ENCODE measurements at places on chromosomes 5 and 9.
A peak's percentile ranks its signal among the peaks of the same experiment; 100 is the strongest.

- DNase-seq = no peak
Observed at GRCh38 chr5:107213025-107213424, 457.7 kb downstream of the EFNA5 start.

GRCh38 chr9:3040761-3041160 is 196.9 kb upstream of the PUM3 start:
- no peak for DNase-seq

- no peak for DNase-seq
Observed at GRCh38 chr5:10573487-10574145, 9.7 kb downstream of the ANKRD33B start.

- no peak for DNase-seq
Observed at GRCh38 chr5:150945947-150946346, 41.2 kb upstream of the ZNF300 start.

- no peak for DNase-seq
Observed at GRCh38 chr5:141001844-141002604, 35.7 kb downstream of the PCDHAC2 start.

GRCh38 chr5:42599106-42599505 is 157.5 kb upstream of the CCDC152 start:
- no peak for DNase-seq

GRCh38 chr9:79674052-79674777 is 102.5 kb downstream of the TLE4 start:
- no peak for DNase-seq

- no peak for DNase-seq
Observed at GRCh38 chr5:16461782-16462181, 3.8 kb downstream of the ZNF622 start.

- DNase-seq = no peak
Observed at GRCh38 chr5:98433673-98434072, 339.8 kb upstream of the RGMB start.

DNA sequence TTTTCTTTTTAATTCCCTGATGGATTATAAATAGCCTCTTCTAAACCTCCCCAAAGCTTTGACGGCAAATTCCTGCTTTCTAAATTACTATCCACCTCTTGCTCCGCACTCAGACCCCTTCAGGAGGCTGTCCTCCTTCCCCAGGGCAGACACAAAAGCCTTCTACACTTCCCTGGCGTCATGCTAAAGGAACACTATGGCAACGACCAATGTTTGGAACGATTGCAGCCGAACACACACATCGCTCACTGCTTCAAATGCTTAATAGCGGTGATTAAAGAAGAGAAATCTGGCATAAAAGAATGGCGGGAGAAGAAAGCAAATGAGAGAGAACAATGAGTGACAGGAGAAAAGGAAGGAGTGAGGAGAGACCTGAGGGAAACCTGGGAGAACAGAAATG is 297.3 kb downstream of the MLLT3 start:
- no peak for DNase-seq

- DNase-seq = no peak
Observed at GRCh38 chr9:13209498-13209897, 70.0 kb downstream of the MPDZ start.

DNA sequence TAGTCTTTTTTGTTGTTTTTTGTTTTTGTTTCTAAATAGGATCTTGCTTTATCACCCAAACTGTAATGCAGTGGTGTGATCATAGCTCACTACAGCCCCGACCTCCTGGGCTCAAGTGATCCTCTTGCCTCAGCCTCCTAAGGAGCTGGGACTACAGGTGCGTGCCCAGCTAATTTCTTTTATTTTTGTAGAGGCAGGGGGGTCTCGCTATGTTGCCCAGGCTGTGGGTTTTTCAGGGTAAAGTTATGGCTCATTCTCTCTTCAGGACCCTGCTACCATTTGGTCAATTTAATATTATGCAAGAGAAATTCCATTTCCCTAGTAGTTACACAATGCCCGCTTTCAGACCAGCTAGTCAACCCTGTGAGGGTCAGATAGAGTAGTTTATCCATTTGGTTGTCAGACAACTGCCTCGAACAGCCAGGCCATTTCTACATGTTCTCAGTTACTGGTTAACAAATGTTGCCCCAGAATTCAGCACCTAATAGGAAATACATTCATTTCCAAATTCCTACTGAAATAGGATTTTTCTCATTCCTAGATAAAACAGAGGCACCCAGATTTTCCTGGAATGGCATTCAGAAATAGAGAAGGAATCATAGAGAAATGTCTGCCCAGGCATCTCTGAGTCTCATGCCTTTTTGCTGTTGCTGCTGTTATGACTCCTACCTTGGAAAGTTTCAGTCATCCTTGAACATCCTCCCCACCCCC is 6.4 kb upstream of the GLIS3 start:
- no peak for DNase-seq

- DNase-seq = no peak
Observed at GRCh38 chr5:172115541-172115982, 72.5 kb downstream of the STK10 start.

GRCh38 chr5:98713027-98713426 is 60.4 kb upstream of the RGMB start:
- DNase-seq = no peak

- peak; percentile 75 for DNase-seq
Observed at GRCh38 chr9:131709771-131710431, 30.0 kb downstream of the RAPGEF1 start.

Measured in GM13976 (cell line).